Activated CD4-positive, alpha-beta T cell treated with anti-CD3 and anti-CD28 coated beads, Interleukin-2, amount 50 U/mL, for 24 hours (primary cell): ENCODE measurements at places on chromosomes 2 and 18.

- no peak for DNase-seq
These were observed 14.1 kb downstream of the ZFP36L2 start for GRCh38 chr2:43212216-43212835.

- DNase-seq = no peak
These were observed 67.5 kb downstream of the ACSL3 start for GRCh38 chr2:222928335-222928734.

- no peak for DNase-seq
These were observed 40.5 kb upstream of the RTN4 start for GRCh38 chr2:55090702-55091101.

GRCh38 chr2:57782587-57782986, 264.0 kb upstream of the VRK2 start:
- DNase-seq = no peak

GRCh38 chr2:215320102-215320501, 8.2 kb downstream of the ATIC start:
- no peak for DNase-seq

DNA sequence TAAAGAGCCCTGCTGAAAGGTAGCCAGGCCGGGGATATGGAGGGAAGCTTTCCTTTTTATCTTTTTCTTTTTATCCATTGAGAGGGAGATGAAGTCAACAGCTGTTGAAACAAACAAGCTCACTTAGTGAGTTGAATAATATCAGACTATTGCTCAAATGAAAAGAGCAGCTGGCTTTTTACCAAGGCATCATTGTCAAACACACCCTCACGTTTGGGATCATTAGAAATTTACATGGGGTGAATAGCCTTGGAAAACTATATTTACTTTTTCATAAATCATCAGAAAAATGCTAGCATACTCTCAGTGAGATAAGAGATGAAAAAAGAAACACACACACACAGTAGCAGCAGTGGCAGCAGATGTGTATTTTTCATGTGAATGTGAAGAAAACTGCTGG, 71.5 kb upstream of the HNMT start:
- DNase-seq = no peak

DNA sequence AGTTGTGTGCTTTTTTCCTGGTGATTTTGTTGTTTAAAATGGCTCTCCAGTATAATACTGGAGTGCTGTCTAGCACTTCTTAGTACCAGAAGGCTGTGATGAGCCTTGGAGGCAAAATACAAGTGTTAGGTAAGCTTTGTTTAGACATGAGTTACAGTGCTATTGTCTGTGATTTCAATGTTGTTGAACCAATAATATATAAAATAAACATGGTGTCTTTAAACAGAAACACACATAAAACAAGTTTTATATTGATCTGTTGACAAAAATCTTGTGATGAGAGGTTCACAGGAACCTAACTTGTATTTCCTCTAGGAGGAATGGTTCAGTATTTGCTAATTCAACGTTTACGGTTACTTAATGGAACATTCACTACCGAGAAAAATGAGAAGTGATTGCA, 5.0 kb upstream of the FAM171B start:
- no peak for DNase-seq

- DNase-seq = no peak
These were observed 73.6 kb downstream of the COPS8 start for GRCh38 chr2:237159006-237159911.

GRCh38 chr2:201419986-201420385, 31.3 kb downstream of the TRAK2 start:
- no peak for DNase-seq
